CD4-positive, alpha-beta memory T cell (primary cell): ENCODE measurements at places on chromosomes 5 and 9. TPM values are rescaled to one million over a fixed set of nuclear protein-coding genes. Genes with fewer than 3 reads are reported as not detected.
A peak's percentile ranks its signal among the peaks of the same experiment; 100 is the strongest.

Gene UGCG
- 29.7 TPM for total RNA-seq

Gene C9orf153
- 0.55 TPM for total RNA-seq

Gene PCDHB3
- not detected for total RNA-seq

Gene SH3RF2
- total RNA-seq: not detected

Gene CDC23
- 31.9 TPM for total RNA-seq

Gene CARD9
- 1.2 TPM for total RNA-seq

Gene PAPPA
- not detected for total RNA-seq

Gene FOXD4L3
- total RNA-seq: not detected

Gene SLC6A7
- not detected for total RNA-seq

Gene ZDHHC21
- total RNA-seq: 8.9 TPM

Gene SCGB3A1
- total RNA-seq: not detected

Gene C9orf50
- total RNA-seq: not detected

- H3K4me1 ChIP-seq: peaks cover 19% of the 10 kb centered on the region
- DNase-seq: no peak
- no peak overlapping the region for H3K4me3 ChIP-seq
These were observed 5.1 kb upstream of the TCOF1 start for GRCh38 chr5:150352244-150353031.

- H3K27ac ChIP-seq: no peak within 1 kb of the TSS
- H3K27me3 ChIP-seq: no peaks in the 10 kb centered on the region
These were observed at the start of gene ZNF618 for GRCh38 chr9:113876151-113876992. TSS of gene ZNF618 (plus strand) at chr9:113876309. CDS start at chr9:113876381, 72 bp downstream.

- H3K36me3 ChIP-seq: no peaks in the 10 kb centered on the region
- no peak overlapping the region for H3K27ac ChIP-seq
- no peak overlapping the region for H3K4me3 ChIP-seq
- no peaks in the 10 kb centered on the region for H3K4me1 ChIP-seq
- no peak for DNase-seq
These were observed 58.8 kb upstream of the GGTA1 start for GRCh38 chr9:121558473-121558872.

DNA sequence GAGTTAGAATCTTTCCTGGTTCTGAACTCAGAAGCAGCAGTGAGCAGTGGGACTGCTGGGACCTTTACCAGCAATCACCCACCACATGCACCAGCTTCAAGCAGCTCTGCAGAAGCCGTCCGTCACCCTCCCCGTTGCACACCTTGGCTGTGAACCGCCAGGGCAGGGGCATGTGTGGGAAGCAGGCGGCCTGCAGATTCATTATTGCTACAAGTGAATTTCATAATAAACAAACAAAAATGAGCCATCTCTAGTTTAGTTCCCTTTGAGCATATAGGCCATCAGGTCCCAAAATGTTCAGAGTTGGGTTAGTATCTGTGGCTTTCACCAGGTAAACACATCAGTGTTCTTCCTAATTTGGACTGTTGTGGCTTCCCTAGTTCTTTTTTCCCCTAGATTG lies 17.5 kb downstream of the PALM2AKAP2 start:
- H3K4me3 ChIP-seq: no peak overlapping the region
- no peaks in the 10 kb centered on the region for H3K36me3 ChIP-seq
- H3K27ac ChIP-seq: no peak overlapping the region
- H3K27me3 ChIP-seq: no peaks in the 10 kb centered on the region

GRCh38 chr9:136754059-136754572 lies 3.9 kb downstream of the LCN8 start:
- H3K36me3 ChIP-seq: no peaks in the 10 kb centered on the region
- no peak overlapping the region for H3K27ac ChIP-seq
- no peak for DNase-seq

GRCh38 chr5:150105928-150106615 lies 19.7 kb upstream of the CSF1R start:
- DNase-seq: no peak
- H3K27ac ChIP-seq: no peak overlapping the region
- H3K4me1 ChIP-seq: no peaks in the 10 kb centered on the region
- H3K27me3 ChIP-seq: no peaks in the 10 kb centered on the region
- H3K36me3 ChIP-seq: no peaks in the 10 kb centered on the region
- H3K4me3 ChIP-seq: no peak overlapping the region

DNA sequence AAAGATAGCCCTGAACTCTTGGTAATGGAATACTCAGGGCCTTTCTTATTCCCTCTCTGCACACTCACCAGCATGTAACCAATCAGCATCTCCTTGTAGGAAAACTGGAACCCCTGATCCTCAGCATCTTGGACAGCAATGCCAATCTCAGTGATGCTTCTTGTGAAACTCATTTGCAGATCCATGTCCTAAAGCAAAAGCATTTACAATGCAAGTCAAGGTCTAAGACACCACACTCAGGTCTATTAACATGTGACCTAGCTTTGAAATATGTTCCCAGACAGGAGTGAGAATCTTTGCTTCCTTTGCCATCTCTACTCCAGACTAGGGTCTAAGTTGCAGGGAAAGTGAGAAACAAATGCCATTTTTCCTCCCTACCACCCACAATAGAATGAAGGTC lies 38.2 kb downstream of the MROH2B start:
- no peak overlapping the region for H3K4me3 ChIP-seq
- no peaks in the 10 kb centered on the region for H3K36me3 ChIP-seq
- no peak for DNase-seq
- no peaks in the 10 kb centered on the region for H3K4me1 ChIP-seq
- H3K27me3 ChIP-seq: no peaks in the 10 kb centered on the region
- H3K27ac ChIP-seq: no peak overlapping the region

- H3K4me1 ChIP-seq: no peaks in the 10 kb centered on the region
- no peak overlapping the region for H3K27ac ChIP-seq
- no peaks in the 10 kb centered on the region for H3K27me3 ChIP-seq
- no peak for DNase-seq
- H3K36me3 ChIP-seq: no peaks in the 10 kb centered on the region
- H3K4me3 ChIP-seq: no peak overlapping the region
These were observed 567.6 kb upstream of the ADAMTS16 start for GRCh38 chr5:4572311-4573100.

GRCh38 chr5:173793648-173794548 lies 94.3 kb upstream of the CPEB4 start:
- H3K4me3 ChIP-seq: no peak overlapping the region
- no peak overlapping the region for H3K27ac ChIP-seq
- no peaks in the 10 kb centered on the region for H3K27me3 ChIP-seq
- no peaks in the 10 kb centered on the region for H3K4me1 ChIP-seq

DNA sequence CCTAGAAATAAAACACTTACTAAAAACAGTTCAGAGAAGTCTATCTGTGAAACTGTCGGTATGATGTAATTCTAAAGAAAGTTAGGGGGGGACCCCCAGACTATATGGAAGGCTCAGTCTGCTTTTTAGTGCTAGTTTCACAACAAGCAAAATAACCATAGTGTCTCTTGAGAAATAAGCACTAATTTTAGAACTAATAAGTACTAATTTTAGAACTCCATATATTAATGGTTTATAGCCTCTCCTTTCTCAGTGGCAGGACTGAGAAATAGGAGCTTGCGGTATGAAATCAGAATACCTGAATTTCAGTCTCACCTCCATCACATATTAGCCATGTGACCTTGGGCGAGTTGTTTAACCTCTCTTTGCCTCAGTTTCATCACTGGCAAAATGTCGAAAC lies 1.4 kb upstream of the PHF24 start:
- peaks cover 38% of the 10 kb centered on the region for H3K27me3 ChIP-seq
- H3K36me3 ChIP-seq: no peaks in the 10 kb centered on the region
- no peak overlapping the region for H3K4me3 ChIP-seq
- no peak overlapping the region for H3K27ac ChIP-seq

- H3K4me3 ChIP-seq: peak within 1 kb of the TSS; percentile 57
- peak within 1 kb of the TSS; percentile 77 for H3K27ac ChIP-seq
- no peaks in the 10 kb centered on the region for H3K27me3 ChIP-seq
These were observed at the start of gene EIF4EBP3 for GRCh38 chr5:140547508-140548299. TSS of gene EIF4EBP3 (plus strand) at chr5:140547662. CDS start at chr5:140547738, 76 bp downstream.

- no peaks in the 10 kb centered on the region for H3K4me1 ChIP-seq
- DNase-seq: peak; percentile 2
- no peak overlapping the region for H3K27ac ChIP-seq
- no peaks in the 10 kb centered on the region for H3K36me3 ChIP-seq
- no peaks in the 10 kb centered on the region for H3K27me3 ChIP-seq
These were observed 57.3 kb upstream of the C6 start for GRCh38 chr5:41270423-41271251.

- no peaks in the 10 kb centered on the region for H3K36me3 ChIP-seq
- no peaks in the 10 kb centered on the region for H3K4me1 ChIP-seq
- no peak overlapping the region for H3K27ac ChIP-seq
- no peaks in the 10 kb centered on the region for H3K27me3 ChIP-seq
- DNase-seq: no peak
These were observed 69.5 kb upstream of the MAP3K1 start for GRCh38 chr5:56745864-56746263.

DNA sequence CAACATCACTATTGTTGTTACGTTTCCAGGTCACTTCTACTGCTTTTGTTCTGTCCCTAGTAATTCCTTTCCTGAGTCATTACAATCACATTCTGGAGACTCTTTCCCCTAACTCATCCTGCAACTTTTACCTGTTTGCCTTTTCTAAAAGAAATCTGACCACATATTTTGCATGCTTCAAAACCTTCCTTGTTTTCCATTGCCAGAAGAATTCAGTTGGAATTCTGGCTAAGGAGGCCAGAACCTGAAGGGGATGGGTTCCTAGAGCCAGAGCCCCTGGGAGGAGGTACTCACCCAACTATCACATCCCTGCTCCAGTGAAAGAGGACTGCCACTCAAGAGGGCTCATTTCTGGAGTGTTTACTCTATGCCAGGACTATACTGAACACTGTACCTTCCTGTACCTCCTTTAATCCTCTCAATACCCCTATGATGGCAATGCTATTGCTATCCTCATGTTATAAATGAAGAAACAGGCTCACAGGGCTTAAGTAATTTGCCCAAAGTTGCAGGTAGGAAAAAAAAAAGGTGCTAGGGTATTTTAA lies 42.8 kb upstream of the MAST4 start:
- no peaks in the 10 kb centered on the region for H3K27me3 ChIP-seq
- DNase-seq: no peak
- H3K27ac ChIP-seq: no peak overlapping the region
- no peaks in the 10 kb centered on the region for H3K36me3 ChIP-seq

- H3K27ac ChIP-seq: no peak overlapping the region
- DNase-seq: no peak
- H3K36me3 ChIP-seq: no peaks in the 10 kb centered on the region
- H3K4me1 ChIP-seq: no peaks in the 10 kb centered on the region
These were observed 104.8 kb upstream of the ERCC6L2 start for GRCh38 chr9:95770653-95771131.

DNA sequence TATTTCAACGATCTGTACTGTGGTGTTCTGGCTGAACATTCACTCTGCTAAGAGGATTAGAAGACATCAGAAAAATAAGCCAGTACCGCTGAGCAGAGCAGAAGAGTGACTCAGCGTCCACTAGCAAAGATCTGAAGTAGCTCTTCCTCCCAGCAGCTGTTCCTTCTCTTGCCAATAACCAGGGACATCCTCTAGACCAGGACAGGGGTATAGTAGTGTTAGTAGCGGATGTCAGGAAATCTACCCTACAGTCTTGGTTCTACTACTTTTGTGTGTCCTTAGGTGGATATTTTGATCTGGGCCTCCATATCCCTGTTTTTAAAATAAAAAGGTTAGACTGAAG lies 103.6 kb downstream of the TSSK1B start:
- no peak overlapping the region for H3K27ac ChIP-seq
- no peak overlapping the region for H3K4me3 ChIP-seq
- peaks cover 12% of the 10 kb centered on the region for H3K4me1 ChIP-seq
- H3K27me3 ChIP-seq: no peaks in the 10 kb centered on the region

DNA sequence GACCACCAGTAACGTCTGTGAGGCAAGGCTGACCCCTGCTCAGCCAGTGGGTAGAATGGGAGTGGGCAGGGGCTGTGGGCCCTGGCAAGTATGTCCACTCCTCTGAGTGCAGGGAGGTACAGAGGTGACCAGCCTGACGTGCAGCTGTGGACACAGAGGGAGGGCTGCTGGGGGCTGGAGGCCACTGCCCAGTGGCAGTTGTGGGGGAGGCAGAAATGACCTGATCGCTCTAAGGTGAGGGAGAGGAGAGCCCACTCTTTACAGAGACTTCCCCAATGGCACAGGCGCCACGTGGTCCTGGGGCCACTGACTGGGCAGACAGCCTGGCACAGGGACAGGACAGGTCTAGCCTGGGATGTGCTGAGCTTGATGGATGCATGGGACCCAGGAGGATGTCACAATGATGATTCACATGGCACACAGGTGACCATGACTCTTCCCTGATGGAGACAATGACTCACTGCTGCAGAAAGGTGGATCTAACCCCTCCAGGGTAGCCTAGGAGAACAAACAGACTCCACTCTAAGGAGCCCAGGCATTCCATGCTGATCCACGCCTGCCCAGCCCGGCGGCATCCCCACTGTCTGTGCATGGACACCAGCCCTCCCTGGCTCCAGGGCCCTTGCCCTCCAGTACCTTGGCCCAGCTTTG lies 7.7 kb downstream of the LPCAT1 start:
- H3K27me3 ChIP-seq: no peaks in the 10 kb centered on the region
- H3K27ac ChIP-seq: no peak overlapping the region
- peaks cover 12% of the 10 kb centered on the region for H3K36me3 ChIP-seq
- DNase-seq: no peak
- H3K4me1 ChIP-seq: peaks cover 37% of the 10 kb centered on the region

- no peaks in the 10 kb centered on the region for H3K27me3 ChIP-seq
- no peaks in the 10 kb centered on the region for H3K36me3 ChIP-seq
- H3K27ac ChIP-seq: peak overlapping the region; percentile 44
These were observed 590 bp downstream of the RASGRF2 start for GRCh38 chr5:80960531-80961375.

GRCh38 chr5:15002791-15003190 lies 131.2 kb upstream of the ANKH start:
- no peaks in the 10 kb centered on the region for H3K4me1 ChIP-seq
- H3K4me3 ChIP-seq: no peak overlapping the region
- no peak for DNase-seq
- H3K27me3 ChIP-seq: no peaks in the 10 kb centered on the region
- H3K27ac ChIP-seq: no peak overlapping the region
